ENCODE measurements at places on chromosomes 5 and 9.

- no peak for DNase-seq
Observed at GRCh38 chr9:76405340-76405739, 11.1 kb upstream of the RFK start.

- no peak for DNase-seq
Observed at GRCh38 chr5:113321276-113321675, 113.5 kb downstream of the TSSK1B start.

GRCh38 chr5:173395257-173395932 is 67.2 kb upstream of the STC2 start:
- DNase-seq = no peak

- no peak for DNase-seq
Observed at GRCh38 chr9:86821006-86821845, 126.1 kb downstream of the GAS1 start.

GRCh38 chr5:82396871-82397514 is 118.8 kb upstream of the RPS23 start:
- no peak for DNase-seq

DNA sequence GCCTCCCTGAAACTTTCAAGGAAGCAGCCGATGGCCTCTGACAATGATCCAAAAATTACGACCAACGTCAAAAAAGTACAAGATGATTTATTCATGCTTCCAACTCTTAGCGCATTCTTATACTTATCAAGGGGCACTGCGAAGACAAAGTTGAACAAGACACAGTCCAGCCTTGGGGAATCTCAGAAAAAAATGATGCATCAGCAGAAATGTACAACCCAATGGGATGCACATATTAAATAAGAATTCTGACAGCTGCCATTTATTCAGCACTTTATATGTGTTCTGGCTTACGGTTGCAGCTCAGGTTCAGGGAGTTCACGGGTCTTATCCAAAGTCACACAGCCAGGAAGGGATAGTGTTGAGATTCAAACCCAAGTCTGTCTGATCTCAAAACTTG is 96.0 kb upstream of the CPLX2 start:
- no peak for DNase-seq

All from activated CD8-positive, alpha-beta memory T cell treated with anti-CD3 and anti-CD28 coated beads for 1 hour (primary cell).